Left renal pelvis (tissue), 4 donors: ENCODE measurements at places on chromosomes 16 and 17. TPM values are rescaled to one million over a fixed set of nuclear protein-coding genes. Genes with fewer than 3 reads are reported as not detected.

PRSS21 gene
- not detected for polyA plus RNA-seq

MYH13 gene
- polyA plus RNA-seq = 0.27 TPM

NPIPA2 gene
- 4.1 TPM for polyA plus RNA-seq

CA5A gene
- polyA plus RNA-seq = 0.27 TPM

MYH10 gene
- polyA plus RNA-seq = 428 TPM

NUBP1 gene
- 32.7 TPM for polyA plus RNA-seq

SLC4A1 gene
- 7.6 TPM for polyA plus RNA-seq

ZSWIM7 gene
- polyA plus RNA-seq = 63.5 TPM

PRSS33 gene
- polyA plus RNA-seq = 0.20 TPM

SYT17 gene
- polyA plus RNA-seq = 9.6 TPM

PRAC2 gene
- polyA plus RNA-seq = not detected

PIK3R5 gene
- 0.62 TPM for polyA plus RNA-seq

MYADML2 gene
- 0.07 TPM for polyA plus RNA-seq

TMC8 gene
- polyA plus RNA-seq = 0.90 TPM

SP2 gene
- polyA plus RNA-seq = 22.8 TPM

TP53TG3 gene
- polyA plus RNA-seq = not detected

USP43 gene
- 1.1 TPM for polyA plus RNA-seq

SNAI3 gene
- 0.53 TPM for polyA plus RNA-seq

CFAP97D1 gene
- polyA plus RNA-seq = 0.04 TPM

TP53TG3F gene
- not detected for polyA plus RNA-seq

LITAFD gene
- polyA plus RNA-seq = 0.20 TPM

TBC1D3K gene
- polyA plus RNA-seq = not detected

C17orf50 gene
- not detected for polyA plus RNA-seq

DHODH gene
- 16.6 TPM for polyA plus RNA-seq

LRRC36 gene
- polyA plus RNA-seq = 7.7 TPM

ARHGAP44 gene
- polyA plus RNA-seq = 9.0 TPM

PDK2 gene
- polyA plus RNA-seq = 68.8 TPM

HOXB9 gene
- polyA plus RNA-seq = 13.0 TPM

TBC1D3 gene
- not detected for polyA plus RNA-seq

TEDC2 gene
- 10.1 TPM for polyA plus RNA-seq

ACSF3 gene
- polyA plus RNA-seq = 19.4 TPM

CLEC18B gene
- 104 TPM for polyA plus RNA-seq

HOXB4 gene
- polyA plus RNA-seq = 20.3 TPM

FBXW10B gene
- polyA plus RNA-seq = 1.4 TPM

PNMT gene
- 0.22 TPM for polyA plus RNA-seq

HSD17B2 gene
- polyA plus RNA-seq = 16.6 TPM

KRT33B gene
- polyA plus RNA-seq = not detected

SYNGR3 gene
- 3.1 TPM for polyA plus RNA-seq

CBFA2T3 gene
- polyA plus RNA-seq = 2.7 TPM

CCL13 gene
- polyA plus RNA-seq = 0.24 TPM

NR1D1 gene
- polyA plus RNA-seq = 4.1 TPM

CES3 gene
- 2.5 TPM for polyA plus RNA-seq

SMPD3 gene
- polyA plus RNA-seq = 2.7 TPM

SLC35G6 gene
- polyA plus RNA-seq = 0.12 TPM

ITGB4 gene
- polyA plus RNA-seq = 15.4 TPM

SPN gene
- polyA plus RNA-seq = 2.0 TPM
